ENCODE measurements at places on chromosomes 1 and 21.

DNA sequence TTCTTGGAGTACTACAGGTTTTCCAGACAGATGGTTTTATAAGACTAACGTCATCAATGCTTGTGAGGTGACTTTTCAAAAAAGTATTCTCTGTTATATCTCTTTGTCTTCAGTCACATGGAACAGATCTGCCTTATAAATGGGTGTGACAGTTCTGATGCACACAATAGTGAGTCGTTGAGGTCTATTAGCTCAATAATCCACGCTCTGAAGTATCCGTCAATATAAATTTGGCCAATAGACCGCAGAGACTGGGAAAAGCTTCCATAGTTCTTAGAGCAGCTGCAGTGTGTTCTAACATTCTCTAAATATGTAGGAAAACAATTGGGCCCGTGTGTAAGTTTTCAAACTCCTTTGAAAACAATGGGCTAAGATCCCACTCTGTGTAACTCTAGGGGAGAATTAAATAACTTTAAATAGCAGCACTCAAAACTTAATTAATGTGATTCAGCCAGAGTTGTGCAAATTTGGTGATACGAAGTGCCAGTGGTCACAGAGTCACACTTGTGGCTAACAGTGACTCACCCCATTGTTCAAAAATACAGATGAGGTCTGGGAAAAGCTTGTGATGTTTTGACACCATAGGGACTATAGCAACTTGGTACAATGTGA lies 316.0 kb downstream of the LMO4 start:
- DNase-seq: no peak

DNA sequence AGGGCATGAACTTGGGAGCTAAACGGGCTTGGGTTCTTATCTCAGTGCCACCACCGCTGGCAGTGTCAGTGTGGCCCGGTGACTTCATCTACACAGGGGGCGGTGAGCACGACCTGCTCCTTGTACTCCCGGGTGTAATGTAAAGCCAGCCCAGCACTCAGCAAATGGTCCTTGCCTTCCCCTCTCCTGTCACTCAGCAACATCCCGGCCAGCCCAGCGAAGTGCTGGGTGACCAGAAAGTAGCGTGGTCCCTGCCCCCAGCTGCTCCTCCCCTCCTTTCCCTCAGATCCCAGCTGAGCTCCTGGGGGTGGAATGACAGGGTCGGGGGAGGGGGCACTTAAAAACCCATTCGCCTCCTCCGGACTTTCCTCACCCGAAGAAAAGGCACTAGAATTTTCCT lies 7.2 kb downstream of the KCNN3 start:
- DNase-seq: no peak

- DNase-seq: no peak
Measured at GRCh38 chr1:86696522-86696921, 7.9 kb upstream of the SH3GLB1 start.

DNA sequence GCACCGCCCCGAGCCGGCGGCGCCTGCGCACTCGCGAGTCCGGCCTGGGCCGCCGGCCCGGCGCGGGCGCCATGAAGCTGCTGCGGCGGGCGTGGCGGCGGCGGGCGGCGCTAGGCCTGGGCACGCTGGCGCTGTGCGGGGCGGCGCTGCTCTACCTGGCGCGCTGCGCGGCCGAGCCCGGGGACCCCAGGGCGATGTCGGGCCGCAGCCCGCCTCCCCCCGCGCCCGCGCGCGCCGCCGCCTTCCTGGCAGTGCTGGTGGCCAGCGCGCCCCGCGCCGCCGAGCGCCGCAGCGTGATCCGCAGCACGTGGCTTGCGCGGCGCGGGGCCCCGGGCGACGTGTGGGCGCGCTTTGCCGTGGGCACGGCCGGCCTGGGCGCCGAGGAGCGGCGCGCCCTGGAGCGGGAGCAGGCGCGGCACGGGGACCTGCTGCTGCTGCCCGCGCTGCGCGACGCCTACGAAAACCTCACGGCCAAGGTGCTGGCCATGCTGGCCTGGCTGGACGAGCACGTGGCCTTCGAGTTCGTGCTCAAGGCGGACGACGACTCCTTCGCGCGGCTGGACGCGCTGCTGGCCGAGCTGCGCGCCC lies at the start of gene B3GALT6:
B3GALT6 (plus strand) TSS at position 30 of the 588 bp plus-strand sequence; CDS start at position 72, 42 bp downstream.
- DNase-seq: no peak

GRCh38 chr1:22418312-22418711 lies 33.3 kb upstream of the ZBTB40 start:
- DNase-seq: no peak

- DNase-seq: no peak
Measured at GRCh38 chr1:93779540-93780165, 98.0 kb upstream of the BCAR3 start.

GRCh38 chr1:20446796-20447195 lies 39.2 kb downstream of the CAMK2N1 start:
- no peak for DNase-seq

- no peak for DNase-seq
Measured at GRCh38 chr1:15031251-15031933, 122.2 kb upstream of the TMEM51 start.

- no peak for DNase-seq
Measured at GRCh38 chr1:25435397-25436108, 4.9 kb downstream of the MACO1 start.

GRCh38 chr1:65952696-65953095 lies 160.0 kb downstream of the PDE4B start:
- no peak for DNase-seq

DNA sequence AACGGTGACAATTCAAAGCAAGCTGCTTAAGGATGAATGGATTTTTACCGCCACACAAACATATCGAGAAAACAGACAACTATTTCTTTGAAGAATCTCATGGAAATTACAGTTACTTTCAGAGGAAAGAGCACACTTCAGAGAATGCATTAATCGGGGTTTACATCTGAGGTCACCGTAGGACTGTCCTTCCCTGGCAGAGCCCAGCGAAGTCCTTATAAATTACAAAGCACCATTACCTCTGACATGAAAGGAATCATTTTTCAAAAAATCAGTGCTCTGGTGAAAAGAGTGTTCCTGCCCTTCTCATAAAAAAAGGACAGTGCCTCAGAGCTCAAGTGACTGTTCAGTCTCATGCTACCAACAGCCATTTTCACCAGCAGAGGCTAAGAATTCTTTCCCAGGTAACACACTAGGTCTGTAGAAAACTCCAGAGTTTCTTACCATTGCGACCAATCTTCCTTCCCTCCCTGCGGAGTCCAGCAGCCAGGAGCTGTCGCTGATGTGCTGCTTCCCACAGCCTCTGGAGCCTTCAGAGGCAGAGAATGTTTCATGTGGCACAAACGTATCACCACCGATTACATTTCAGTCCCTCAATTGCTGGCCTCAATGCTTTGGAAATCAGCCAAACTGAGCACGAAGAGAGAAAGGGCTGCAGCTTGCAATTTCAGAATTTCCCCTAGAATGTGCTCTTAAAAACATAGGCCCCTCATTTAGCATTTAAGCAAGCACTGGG lies 75.4 kb downstream of the PLD5 start:
- DNase-seq: no peak

DNA sequence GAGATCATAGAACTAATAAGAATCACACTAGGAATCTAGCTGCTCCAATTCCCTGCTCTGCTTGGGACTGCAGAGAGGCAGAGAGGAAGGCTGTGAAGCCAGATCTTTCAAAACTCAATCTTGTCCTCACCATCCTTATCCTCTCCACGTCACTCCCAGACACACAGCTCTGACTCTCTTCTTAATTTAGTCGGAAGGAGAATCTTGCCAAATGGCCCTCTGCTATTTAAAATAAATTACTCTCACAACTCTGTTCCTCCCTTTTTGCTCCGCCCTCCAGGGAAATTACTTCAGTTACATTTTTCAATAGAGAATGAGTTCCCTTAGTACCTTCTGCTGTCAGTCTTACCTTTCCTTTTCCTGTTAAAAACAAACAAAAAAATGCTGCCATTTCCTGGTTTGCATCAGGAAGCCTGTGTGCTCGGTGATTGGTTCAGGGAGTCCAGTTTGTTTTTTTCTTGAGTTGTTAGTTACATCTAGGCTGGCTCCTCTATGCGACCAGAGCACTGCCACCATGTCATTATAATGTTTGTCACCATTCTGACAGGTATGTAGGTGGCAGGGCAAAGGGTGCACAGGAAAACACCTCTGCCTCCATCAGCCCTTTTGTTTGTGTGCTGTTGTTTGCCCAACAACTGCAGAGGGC lies 80.1 kb downstream of the FCRL5 start:
- DNase-seq: no peak

DNA sequence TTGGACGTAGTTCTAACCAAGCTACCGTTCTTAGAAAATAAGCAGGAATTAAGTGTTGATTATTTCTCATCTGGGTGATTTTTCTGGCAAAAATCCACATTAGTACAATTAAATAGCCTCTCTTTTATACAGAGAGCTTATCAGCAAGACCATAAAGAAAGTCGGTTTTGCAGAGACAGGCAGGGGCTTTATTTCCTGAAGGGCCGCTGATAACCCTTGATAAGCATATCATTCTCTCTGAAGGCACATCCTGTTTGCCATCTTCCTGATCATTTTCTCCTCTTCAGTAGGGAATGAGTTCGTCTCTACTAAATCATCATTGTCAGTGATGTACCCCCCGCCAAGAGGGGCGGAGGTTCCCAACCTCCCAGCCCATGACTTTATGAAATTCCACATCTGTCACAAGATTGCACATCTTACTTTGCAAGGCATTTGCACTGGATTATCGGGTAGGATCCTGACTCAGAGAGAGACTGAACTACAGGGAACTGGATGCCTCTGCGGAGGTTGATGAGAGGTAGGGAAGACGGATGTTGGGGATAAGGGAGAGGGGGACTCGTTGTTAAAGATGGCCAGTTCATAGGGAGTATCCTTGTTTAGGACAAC lies 115.7 kb downstream of the KCNJ6 start:
- no peak for DNase-seq

- DNase-seq: no peak
Measured at GRCh38 chr1:67708606-67709005, 23.6 kb downstream of the GADD45A start.

- DNase-seq: no peak
Measured at GRCh38 chr1:39283858-39284257, 79.4 kb downstream of the MACF1 start.

DNA sequence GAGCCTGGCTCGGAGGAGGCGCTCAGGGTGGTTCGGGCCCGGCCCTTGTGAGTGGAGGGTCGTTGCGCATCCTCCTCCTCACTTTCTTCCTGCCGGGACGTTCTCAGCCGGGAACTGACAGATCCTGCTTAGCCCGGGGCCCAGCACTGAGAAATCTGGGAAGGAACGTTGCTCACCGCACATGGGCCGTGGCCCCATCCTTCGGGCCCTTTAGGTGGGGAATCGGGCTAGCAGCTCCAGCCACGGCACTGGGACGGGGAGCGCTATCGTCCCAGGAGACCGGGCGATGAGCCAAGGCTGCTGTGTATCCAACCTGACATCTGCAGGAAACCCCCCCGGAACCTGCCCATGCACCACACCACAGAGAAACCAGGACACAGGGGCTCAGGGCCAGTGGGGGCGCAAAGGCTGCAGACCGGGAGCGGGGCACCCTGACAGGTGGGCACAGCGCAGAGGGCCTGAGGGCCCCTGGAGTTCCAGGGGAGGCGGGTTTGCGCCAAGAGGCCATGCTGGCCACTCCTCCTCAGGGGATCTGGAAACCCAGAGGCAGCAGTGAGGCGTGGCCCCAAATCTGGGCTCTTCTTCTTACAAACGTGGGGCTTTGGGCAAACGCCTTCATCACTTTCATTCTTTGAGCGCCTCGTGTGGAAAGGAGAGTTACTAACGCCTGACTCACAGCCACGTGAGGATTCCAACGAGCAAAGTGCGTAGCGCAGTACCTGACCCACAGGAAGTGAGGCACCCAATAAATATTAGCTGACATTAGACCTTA lies at the start of gene SH2D5:
SH2D5 (minus strand) TSS at position 116 of the 772 bp plus-strand sequence. CDS start 4,659 bp downstream, outside the sequence.
- peak; percentile 80 for DNase-seq

DNA sequence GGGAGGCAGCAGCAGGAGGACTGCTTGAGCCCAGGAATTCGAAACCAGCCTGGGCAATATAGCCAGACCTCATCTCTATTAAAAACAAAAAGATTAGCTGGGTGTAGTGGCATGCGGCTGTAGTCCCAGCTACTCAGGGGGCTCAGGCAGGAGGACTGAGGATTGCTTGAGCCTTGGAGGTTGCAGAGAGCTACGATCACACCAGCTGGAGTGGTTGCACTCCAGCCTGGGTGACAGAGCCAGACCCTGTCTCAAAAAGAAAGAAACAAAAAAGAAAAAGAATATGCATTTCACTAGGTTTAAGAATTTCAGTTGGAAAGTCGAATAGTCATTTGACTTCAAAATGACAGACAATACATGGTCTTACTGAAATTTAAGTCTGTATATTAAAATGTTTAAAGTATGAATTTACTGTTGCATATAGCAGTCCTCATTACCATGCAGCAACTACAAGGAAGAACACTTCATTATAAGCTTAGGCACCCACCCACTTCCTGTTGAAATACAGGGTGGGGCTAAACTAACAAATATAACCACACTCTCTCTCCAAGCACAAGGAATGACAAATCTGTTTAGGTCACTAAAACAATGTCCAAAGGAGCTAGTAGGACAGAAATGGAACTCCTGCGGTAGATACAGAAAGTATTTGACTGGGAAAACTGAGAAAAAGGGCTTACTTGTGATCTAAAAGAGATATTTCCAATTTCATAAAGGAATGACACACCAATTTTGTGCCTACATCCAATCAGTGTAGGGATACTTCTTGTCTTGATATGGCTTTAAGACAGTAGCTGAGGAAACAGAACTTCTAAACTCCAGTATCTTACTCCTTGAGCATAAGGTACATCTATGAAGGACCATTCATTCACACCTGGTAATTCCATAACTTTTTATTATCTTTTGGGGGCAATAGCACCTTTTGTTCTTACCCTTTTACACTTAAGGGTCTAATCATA lies 44.1 kb downstream of the GPR3 start:
- DNase-seq: peak; percentile 52

DNA sequence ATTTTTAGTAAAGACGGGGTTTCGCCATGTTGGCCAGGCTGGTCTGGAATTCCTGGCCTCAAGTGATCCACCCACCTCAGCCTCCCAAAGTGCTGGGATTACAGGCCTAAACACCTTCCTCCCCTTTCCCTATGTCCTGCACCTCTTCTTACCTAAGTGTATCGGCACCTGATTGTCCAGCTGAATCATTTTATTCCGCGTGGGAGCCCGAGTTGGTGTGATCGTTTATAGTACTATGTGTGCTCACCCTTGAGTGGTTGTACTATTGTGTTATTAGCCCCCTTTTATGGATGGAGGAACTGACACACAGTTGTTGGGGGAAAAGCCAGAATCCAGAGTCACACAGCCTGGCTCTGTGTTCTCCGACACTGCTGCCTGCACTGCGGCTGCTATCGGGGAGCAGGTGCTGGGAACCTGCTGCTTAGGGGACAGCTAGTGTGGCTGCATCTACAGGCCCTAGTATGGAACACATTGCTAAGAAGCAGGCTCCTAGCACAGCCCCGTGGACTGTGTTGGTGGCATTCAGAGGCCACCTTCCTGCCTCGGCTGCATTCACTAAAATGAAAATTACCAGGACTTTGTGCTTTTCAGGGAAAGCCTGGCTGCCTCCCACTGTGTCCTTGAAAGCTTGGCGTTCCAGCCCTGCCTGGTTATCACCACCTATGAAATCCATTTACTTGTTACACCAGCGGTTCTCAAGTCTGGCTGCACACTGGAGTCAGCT lies 21.6 kb downstream of the ENO1 start:
- DNase-seq: no peak

All from CD4-positive, alpha-beta T cell treated with Interleukin-1 beta for 1 hour (primary cell).